ENCODE measurements at places on chromosomes 12 and 14.

GRCh38 chr14:69600304-69600891 is 11.0 kb upstream of the SUSD6 start:
- no peak for DNase-seq

GRCh38 chr12:107845980-107846659 is 71.6 kb downstream of the ASCL4 start:
- no peak for DNase-seq

- DNase-seq = no peak
Measured at GRCh38 chr14:99981806-99982205, 83.4 kb upstream of the EVL start.

GRCh38 chr12:79547735-79548609 is 142.8 kb downstream of the PAWR start:
- DNase-seq = no peak

DNA sequence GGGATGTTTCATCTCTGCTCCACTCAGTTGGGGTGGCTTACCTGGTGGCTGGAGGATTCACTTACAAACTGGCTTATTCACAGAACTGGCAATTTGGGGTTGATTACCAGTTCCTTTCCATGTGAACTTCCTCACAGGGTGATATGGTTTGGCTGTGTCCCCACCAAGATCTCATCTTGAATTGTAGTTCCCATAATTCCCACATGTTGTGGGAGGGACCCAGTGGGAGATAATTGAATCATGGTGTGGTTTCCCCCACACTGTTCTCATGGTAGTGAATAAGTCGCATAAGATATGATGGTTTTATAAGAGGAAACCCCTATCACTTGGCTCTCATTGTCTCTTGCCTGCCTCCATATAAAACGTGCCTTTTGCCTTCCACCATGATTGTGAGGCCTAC is 26.9 kb upstream of the IGF1 start:
- DNase-seq = no peak

DNA sequence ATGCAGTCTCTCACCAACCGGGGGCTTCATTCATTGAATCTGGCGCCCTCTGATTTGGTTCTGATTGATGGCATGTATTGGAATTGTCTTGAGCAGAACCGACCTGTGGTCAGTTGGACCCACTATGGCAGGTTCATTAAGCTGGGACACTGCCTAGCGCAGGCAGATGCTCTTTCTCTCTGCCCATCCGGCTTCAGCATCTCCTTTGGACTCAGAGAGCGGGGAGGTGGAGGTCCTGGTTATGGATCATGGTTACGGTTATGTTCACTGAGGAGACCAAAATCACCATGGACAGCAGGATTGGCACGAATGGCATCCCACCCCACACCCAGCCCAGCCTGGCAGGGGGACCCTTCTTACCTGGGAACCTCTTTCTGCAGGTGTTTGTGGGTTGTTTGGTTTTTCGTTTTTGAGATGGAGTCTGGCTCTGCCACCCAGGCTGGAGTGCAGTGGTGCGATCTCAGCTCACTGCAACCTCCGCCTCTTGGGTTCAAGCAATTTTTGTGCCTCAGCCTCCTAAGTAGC is 16.4 kb upstream of the BCL7A start:
- DNase-seq = no peak

DNA sequence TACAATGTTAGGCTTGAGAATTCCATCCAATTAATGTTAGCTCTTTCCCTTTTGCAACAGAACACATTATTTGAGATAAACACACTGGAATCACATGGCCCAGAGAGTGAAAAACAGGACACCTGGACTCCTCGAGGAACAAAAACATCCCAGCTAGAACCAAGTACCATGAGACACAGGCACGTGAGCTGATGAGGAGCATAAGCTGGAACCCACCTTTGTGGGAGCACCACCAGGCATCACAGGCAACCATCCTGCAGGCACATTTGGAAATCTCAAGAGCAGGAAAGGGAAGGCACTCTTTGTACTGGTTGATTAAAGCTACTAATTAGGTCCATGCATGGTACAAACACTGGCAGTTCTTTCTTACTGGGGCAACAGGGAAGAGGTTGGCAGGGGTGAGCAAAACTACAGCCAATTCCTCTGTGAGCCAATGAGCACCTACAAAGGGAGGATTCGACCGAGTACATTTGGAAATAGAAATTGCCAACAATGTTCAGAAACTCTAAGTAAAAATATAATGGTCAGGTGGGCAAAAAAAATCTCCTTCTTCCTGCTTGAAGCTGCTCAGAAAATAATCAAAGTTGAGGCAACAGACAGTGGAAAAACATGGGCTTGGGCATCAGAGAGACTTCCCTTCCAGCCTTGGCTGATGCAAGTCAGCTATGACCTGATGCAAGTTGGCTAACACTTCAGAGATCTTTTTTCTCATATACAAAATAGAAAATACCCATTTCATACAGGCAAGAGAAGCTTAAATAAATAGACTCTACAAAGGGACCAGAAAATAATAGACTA is 216.7 kb downstream of the NUAK1 start:
- DNase-seq = no peak

DNA sequence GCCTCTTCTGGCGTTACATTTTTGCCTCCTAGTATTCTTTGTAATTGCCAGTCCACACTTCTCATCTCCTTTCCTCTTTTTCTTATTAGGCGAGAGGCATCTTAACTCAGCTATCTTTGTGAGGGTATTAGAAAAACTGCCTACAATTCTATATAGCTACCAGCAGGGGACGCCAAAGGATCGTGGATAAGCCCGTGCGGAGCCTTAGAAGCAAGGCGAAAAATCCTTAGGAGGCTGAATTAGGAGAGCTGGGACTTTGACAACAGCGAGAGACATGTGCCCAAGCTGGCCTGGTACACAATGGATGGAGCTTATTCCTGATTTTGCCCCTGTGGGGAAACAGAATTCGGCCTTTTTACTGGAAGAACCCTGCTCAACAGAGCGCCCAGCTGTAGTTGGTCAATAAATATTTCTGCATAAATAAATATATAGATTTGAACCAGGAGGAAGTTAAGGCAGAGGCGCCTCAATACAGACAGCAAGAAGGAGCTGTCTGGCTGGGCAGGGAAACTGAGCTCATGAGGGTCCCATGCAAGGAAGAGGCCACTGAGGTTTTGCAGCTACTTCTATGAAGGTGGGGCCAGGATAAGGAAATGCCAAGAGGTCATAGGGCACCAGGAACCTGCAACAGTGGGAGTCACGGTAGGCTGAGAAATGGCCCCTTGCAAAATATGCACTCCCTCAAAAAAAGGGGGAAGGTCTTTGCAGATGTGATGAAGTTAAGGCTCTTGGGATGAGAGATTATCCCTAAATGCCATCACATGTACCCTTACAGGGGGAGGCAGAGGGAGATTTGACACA is 14.6 kb upstream of the RBM19 start:
- DNase-seq = no peak

- DNase-seq = peak; percentile 35
Measured at GRCh38 chr12:48795550-48796455, 6.9 kb upstream of the ADCY6 start.

DNA sequence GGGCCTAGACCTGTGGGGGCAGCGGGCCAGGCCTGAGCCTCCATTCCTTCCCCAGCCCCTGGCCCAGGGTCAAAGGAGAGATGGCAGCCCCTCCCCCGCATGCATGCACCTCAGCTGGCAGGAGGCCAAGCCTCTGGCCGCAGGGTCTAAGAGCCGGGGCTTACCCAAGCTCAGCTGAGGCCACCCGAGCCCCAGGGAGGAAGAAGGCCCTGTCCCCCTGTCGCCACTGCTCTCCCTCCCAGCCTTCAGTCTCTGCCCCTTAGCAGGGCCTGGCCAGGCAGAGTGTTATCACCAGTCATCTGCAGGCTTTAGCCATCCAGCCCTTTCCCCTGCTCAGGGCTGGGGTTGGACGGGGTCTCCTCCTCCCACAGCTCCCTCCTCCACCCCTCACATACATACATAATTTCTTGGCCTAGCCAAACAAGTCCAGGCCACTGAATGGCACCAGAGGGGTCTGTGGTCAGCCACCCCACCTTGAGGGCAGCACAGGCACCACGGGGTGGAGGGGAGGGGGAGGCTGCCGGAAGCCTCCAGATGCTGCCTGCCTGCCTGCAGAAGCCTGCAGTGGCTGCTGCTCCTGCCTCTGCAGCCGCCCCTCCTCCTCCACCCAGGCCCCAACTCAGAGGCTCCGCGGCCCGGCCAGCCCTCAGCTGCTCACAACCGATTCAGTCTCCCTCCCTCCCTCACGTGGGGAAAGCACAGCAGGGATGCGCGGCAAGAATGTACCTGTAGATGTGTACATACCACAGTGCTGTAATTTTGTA is 22.8 kb downstream of the RAB35 start:
- no peak for DNase-seq

DNA sequence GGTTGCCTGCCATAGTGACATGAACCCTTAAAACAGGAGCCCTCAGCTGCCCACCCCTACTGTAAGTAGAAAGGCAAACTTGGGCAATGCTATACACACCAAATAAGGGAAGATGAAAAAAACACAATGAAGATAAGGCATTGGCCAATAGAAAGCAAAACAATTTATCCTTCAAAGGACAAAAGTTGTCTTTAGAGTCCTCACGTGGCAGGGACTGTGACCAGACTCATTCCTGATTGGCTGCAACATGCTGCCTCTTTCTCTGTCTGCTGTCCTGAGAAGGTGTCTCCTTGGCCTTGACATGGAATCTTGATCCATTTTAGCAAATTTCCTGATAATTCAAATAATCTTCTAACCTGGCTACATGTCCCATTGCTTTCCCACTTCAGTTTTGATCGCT is 131.9 kb downstream of the GPR135 start:
- DNase-seq = no peak

DNA sequence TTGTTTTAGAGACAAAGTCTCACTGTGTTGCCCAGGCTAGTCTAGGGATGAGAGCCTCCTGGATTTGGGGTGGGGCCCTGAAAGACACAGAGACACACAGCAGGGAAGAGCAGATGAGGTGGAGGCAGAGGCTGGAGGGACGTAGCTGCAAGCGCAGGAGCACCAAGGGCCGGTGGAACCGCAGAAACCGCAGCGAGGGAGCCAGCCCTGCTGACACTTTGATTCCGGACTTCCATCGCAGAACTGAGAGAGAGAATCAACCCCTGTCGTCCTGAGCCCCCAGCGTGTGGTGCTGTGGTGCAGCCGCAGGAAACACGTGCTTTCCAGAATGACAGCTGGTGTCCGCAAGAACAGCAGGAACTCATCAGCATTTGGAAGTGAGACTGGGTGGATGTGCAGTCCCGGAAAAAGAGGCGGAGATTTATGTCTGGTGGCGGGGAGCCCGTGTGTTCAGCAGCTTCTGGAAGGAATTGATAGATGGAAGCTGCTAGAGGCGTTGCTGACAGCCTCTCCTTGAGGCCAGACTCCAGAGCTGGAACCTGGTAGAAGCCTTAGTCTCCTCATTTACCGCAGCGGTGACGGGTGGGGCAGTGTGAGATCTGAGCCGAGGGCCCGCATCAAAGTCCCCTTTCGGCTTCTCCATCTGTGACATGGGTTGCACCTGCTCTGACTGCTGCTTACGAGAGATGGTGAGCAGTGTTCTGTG is 21.9 kb upstream of the KLC1 start:
- DNase-seq = no peak

DNA sequence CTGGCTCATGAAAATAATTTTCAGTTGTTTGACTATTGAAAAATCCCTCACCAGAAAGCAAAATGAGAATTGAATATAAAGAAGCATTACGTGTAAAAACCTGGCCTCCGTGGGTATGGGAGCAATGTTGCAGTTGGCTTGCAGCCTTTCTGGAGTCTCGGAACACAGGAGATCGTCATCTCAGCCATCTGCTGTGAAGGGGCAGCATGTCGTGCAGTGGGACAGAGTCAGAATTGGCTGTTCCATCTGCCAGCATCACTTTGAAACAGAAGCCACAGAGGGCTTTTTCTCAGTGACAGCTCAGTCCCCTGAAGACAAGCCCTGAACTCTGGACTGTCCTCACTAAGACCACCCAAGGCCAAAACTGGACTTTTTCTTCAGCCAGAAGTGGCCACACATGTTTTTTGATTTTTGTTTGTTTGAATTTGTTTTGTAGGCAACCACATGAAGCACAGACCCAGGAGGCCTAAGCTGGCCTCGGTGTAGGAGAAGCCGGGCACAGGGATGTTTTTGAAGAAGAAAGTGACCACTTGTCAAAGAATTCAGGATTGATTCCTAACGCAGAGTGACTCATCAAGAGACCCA is 170.8 kb upstream of the DYRK2 start:
- DNase-seq = no peak

DNA sequence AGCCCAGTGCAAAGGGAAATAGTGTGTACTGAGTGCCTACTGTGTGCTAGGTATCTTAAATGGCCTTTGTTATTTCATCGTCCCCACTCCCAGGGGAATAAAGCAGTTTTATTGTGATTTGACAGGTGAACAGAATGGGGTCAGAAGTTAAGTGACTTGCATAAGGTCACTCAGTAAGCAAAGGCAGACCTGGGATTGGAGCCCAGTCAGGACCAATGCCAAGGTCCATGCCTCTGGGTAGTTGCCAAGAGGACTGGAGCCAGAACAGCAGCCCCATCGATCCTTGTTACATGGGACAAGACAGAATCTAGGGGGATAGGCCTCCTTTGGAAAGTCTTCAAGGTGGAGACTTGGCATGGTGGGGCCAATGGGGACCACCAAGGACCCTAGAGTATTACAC is 227.4 kb upstream of the PWP1 start:
- DNase-seq = no peak

DNA sequence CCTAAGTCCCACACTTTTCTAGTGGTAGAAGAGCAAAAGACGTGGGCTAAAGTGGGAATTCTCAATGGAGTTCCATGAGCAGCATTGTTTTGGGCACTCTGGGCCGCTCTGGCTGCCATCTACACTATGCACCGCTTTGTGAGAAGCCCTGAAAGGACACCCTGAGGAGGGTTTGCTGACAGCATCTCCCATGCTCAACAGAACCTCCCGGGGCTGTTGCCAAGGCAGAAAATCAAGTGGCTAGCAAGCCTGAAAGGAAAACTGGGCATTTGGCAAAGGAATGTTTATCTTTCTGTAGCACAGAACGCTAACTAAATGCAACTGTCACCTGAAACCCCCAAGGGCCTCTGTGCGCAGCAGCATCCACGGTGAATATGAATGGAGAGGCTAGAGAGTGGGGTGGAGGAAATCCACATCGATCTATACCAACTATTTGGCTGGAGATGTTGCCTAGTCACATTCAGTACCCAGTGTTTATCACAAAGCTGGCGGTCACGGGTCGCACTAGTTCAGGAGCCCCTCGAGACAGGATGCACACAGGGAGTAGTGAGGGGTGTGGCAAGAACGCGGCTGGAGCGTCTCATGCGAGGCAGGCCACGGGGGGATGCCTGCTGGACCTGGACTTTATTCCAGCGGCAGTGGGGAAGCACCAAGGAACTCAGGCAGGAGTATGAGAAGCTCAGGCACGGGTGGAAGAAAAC is 14.2 kb downstream of the APPL2 start:
- DNase-seq = no peak

GRCh38 chr14:61472011-61472672 is 150.8 kb downstream of the PRKCH start:
- DNase-seq = no peak

GRCh38 chr12:29024117-29024516 is 125.0 kb upstream of the FAR2 start:
- no peak for DNase-seq

- DNase-seq = peak; percentile 46
Measured at GRCh38 chr12:76890151-76891143, 11.6 kb upstream of the CSRP2 start.
